HT1080 (cell line): ENCODE measurements at places on chromosomes 12 and 14. TPM values are rescaled to one million over a fixed set of nuclear protein-coding genes. Genes with fewer than 3 reads are reported as not detected.

DNA sequence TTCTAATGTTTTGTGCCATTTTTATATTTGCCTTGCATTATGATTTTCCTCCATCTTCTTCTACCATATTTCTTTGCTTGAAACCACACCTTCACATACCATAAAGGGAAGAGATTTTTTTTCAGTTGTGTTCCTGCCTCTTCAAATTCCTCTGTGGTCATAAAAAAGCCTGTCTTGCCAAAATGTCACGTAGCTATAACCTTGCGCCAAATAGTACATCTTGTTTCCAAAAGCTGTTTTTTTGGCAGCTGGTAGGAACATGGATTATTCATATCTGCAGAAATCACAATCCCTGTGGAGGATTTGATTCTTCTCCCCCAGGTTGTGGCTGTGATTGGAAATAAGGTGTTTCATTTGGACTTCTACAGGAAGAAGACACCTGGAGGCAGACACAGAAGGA, 133.6 kb upstream of the SLC35F4 start:
- no peak for DNase-seq

- no peak for DNase-seq
Measured at GRCh38 chr12:111775205-111776193, 8.8 kb downstream of the ALDH2 start.

DNA sequence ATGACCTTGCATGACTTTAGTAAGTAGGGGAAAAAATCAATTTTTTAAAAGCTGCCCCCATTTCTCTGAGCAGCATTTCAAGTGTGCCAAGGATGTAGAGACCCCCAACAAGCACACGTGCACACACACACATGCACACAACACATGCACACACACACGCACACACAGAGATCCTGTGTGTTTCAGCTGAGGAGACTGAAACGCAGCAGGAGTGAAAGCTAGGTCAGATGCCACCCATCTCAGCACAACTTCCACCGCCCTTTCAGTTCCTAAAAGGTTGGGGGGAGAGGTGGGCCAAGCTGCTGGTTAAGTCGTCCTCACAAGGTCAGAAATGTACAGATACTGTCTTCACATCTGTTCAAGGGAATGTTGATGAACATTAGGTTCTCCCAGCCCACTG, 13.9 kb downstream of the MYL2 start:
- DNase-seq = no peak

DNA sequence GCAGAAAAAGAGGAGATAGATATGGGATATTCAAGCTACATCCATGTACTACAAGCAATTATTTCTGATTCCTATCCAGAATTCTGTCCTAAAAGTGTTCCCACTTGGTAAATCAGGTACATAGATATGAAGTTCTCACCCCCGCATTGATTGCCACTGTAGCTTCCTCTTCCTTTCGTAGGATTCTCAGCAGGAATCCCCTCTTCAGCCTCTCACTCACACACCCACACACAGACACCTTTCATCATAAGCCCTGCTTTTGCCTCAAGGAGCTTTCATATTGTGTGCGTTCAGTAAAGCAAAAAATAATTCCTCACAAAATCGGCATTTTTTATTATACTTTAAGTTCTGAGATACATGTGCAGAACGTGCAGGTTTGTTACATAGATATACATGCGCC, 69.8 kb downstream of the ANO4 start:
- no peak for DNase-seq

DNA sequence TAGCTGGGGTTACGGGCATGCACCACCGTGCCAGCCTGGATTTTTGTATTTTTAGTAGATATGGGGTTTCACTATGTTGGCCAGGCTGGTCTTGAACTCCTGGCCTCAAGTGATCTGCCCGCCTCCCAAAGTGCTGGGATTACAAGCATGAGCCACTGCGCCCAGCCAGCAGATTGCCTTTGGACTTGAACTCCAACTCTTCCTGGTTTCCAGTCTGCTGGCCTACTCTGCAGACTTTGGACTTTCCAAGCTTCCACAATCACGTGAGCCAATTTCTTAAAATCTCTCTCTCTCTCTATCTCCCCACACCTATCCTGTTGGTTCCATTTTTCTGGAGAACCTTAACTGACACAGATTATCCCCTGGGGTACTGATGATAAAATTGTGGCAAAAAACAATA, 55.0 kb downstream of the EMP1 start:
- no peak for DNase-seq

DNA sequence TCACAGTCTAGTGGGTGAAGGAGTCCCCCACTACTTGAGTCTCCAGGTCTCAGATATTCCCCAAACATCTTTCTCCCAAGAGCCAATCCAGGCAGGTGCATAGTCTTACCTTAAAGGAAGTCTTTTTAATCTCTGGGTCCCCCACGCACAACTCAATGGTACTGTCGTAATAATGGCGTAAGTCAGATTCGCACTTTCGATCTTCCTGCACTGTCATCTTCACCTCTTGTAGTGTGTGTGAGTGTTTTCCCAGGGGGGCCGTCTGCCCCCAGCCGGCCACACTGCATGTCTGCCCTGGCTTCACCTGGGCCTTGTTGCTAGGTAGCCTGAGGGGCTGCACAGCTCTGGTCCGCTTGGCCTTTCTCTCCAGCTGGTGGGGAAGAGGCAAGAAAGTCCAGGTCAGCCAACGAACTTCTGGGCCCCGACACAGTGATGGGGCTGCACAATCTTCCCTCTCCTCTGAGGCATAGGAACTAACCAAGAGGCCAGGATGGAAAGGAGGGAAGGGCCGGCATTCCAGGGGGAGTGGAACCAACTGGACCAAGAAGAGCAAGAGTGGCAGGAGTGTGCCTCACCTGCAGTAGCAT, 2.1 kb downstream of the GZMB start:
- DNase-seq = no peak

- DNase-seq = no peak
Measured at GRCh38 chr14:88941414-88941813, 117.0 kb downstream of the TTC8 start.

DNA sequence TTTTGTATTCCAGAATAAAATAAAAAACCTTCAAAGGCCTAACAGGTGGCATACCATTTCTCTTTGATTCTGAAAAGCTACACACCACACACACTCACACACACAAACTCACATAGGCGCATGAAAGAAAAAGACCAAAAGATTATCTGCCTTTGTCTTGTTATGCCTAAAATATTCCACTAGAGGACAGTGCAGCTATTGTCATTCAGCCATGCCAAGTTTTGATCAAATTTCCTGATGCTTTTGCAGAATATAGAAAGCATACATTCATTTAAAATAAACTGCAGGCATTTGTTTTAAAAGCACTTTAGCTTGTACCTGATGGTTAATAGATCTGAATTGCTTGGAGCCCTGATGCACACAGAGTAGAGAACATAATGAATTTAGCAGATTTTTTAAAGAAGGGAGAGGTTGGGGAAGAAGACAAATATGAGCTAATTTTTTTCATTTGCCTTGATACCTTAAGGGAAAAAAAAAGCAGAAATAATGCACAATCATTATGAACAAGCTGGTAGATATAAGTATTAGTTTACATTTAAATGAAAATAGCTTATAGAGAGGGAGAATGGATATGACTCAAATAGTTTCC, 1766.9 kb upstream of the SEL1L start:
- DNase-seq = peak; percentile 26

DNA sequence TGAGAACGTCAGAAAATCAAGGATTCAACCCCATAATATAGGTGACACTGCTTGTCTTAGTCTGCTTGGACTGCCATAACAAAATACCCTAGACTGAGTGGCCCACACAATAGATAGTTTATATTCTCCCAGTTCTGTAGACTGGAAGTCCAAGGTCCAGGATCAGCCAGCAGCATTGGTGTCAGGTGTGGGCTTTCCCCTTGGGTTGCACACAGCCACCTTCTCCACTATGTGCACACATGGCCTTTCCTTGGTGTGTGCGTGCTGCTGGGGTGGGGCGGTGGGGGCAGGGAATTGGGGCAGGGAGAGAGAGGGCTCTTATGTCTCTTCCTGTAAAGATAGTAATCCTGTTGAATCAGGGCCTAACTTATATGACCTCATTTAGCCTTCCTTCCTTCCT, 106.4 kb downstream of the SLC25A47 start:
- no peak for DNase-seq

DNA sequence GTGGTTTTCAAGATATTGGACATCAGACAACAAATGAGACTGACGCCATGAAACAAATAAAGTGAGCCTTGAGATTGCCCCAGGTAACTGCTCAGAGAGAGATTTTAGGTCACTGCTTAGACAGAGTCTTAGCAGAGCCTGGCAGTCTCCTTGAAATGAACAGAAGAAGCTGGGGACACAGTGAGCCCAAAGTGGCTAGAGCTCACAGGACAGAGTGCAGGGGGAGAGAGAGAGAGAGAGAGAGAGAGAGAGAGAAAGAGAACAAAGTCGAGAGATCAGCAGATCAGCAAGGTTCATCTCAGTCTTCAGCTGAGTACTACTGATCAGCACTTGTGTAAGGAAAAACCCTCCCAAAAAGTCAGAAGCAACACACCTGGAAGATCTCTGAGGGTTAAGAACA, 147.4 kb downstream of the RMST start:
- no peak for DNase-seq

GRCh38 chr12:130993759-130994670, 40.3 kb downstream of the ADGRD1 start:
- DNase-seq = no peak

- peak; percentile 52 for DNase-seq
Measured at GRCh38 chr12:105334582-105334981, 4.1 kb downstream of the C12orf75 start.

DNA sequence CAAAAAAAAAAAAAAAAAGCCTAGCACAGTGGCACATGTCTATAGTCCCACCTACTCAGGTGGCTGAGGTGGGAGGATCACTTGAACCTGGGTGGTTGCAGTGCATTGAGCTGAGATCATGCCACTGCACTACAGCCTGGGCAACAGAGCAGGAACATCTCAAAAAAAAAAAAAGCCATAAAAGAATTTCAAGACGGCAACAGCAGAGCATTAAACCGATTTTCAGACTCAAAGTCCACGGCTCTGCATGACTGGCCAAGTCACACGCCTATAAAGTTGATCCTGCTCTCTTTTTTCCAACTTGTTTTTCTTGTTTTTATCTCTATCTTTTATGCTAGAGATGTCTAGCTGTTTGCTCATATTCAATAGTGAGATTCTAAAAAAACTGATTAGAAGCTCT, 45.3 kb downstream of the FBXO34 start:
- DNase-seq = no peak

- DNase-seq = no peak
Measured at GRCh38 chr14:105061428-105062047, 3.7 kb downstream of the GPR132 start.

DNA sequence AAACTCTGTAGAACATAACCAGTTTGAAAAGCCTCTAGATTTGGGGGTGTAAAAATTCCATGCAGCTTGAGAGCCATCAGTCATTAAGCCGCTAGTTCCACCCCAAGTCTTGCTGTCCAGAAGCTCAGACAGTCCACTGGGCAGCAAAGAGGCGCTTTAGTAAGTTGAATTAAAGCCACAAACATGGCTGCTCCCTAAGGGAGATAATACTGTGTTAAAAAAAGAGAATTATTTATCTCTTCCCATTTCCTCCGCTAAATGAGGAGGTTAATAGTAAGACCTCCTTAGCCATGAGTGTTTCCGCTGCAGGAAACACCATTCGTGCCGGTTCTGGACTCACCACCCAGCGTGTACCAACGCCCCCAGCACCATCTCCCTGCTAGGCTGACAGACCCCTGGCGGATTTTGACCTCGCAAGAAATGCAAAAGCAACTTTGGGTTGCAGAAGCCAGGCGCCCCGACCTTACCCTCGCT, 536 bp downstream of the TM7SF3 start:
- DNase-seq = peak; percentile 46

DNA sequence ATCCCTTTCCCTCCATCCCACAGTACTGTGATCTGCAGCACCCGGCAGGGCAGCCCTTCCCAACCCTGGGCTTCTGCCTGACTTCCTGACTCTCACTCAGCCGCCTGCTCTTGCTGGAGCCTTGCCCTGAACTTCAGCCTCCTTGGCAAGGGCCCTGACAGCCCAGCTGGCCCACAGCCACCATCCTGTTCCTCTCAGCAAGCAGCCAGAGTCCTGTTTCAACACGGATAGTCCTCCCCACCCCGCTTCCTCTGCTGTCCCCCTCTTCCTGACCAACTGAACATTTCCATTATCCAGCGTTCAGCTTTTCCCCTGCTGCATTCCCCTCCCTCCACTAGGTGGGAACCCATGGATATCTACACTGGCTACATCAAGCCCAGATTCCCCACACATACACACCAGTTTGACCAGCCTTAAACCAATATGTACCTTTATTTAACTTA, 74.0 kb upstream of the MDM1 start:
- DNase-seq = peak; percentile 88

GRCh38 chr14:49733836-49734235, 34.1 kb upstream of the KLHDC2 start:
- no peak for DNase-seq

DNA sequence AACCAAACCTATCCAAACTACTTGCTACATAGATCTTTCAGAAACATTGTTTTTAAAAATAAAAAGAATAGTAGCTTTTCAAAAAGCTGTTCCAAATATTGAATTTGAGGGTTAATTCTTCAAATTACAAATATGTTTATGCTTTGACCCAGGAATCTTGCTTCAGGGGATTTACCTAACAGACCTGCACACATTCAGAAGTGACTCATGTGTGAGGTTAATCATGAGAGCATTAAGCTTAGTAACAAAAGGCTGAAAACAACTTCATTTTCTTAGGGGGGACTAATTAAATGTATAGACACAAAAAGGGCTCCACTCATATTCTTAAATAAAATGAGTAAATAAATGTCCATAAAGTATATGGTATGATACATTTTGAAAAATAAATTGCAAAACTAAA, 672.4 kb upstream of the FLRT2 start:
- no peak for DNase-seq

DNA sequence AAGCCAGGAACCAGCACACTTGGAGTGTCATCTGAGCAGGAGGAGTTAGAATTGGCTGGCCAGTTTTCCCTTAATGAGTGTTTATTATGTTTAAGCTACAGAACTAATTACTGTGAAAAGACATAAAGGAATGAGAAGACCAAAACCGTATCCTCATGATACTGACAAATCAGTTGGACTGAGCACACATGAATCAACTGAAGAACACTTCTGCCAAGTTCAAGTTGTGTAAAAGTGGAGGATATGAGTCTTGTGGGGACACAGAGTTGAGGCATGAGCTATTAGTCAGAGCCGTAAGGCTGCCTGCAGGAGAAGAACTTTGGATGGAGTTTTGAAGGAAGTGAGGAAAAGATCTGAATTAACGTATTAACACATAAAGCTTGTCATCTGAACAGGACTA, 43.1 kb downstream of the HMGA2 start:
- DNase-seq = peak; percentile 85

- no peak for DNase-seq
Measured at GRCh38 chr12:100254876-100255275, 12.0 kb downstream of the DEPDC4 start.

The PPP1R12A gene
- 36.3 and 43.4 TPM in 2 replicates for total RNA-seq

The GYS2 gene
- not detected in 2 replicates for total RNA-seq

The BHLHE41 gene
- 0.60 and 1.5 TPM in 2 replicates for total RNA-seq

The CMA1 gene
- total RNA-seq = not detected in 2 replicates

The SIRT4 gene
- 0.40 and 1.6 TPM in 2 replicates for total RNA-seq

The OAS3 gene
- total RNA-seq = 14.8 and 15.8 TPM in 2 replicates

The RPL10L gene
- total RNA-seq = not detected in 2 replicates

The PROX2 gene
- 0.03 TPM in 1 of 2 replicates, not detected in the other for total RNA-seq
